ENCODE measurements at places on chromosomes 3 and 15. TPM values are rescaled to one million over a fixed set of nuclear protein-coding genes. Genes with fewer than 3 reads are reported as not detected.

DNA sequence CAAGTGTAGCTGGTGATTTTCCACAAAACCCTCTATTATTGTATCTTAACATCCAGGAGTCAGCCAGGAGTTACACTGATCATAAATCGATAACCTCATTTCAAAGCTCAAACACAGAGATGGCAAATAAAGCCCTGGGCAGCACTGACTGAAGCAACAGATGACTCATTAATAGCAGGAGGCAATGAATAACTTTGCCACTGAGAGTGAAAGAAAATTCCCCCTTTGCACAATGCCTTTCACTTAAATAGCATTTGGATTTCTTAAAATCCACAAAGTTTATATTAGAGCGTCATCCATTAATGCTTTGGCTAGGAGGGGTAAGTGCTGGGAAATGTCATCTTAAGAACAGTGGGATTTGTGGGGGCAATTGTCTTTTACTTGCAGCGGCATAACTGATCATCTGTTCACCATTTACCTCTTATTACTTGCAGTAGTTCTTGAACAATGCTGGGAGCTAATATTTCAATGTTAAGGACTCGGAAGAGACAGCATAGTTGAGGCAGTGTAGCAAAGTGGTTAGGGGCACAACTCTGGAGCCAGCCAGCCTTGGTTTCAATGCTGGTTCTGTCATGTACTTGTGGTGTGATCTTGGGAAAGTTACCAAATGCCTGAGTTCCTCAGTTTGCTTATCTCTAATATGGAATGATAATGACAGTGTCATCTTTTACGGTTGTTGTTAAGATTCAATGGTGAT lies 630.4 kb upstream of the TBL1XR1 start:
- no peak for DNase-seq

DNA sequence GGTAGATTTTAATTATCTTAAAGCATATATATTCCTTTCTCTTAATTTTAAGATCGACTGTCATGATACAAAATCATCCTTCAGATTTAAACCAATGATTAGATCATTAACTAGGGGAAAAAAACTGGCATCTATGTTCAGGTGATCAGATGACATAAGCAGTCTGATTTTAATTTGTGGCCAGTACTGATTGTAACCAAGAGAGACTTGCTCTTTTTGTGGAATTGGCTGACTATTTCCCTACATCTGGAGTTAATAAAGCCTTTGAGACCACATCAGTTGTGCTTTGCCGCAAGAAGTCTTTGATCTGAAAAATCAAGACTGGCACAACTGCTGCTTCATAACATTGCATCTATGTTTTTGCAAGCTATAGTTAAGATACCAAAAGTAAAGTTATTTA lies 148.4 kb upstream of the CGNL1 start:
- no peak for DNase-seq

The SELENOS gene
- total RNA-seq: 68.3 TPM

GRCh38 chr3:182668974-182669373 lies 124.3 kb upstream of the ATP11B start:
- DNase-seq: no peak

- peak; percentile 87 for DNase-seq
Measured at GRCh38 chr15:31338879-31339557, 12.4 kb downstream of the KLF13 start.

DNA sequence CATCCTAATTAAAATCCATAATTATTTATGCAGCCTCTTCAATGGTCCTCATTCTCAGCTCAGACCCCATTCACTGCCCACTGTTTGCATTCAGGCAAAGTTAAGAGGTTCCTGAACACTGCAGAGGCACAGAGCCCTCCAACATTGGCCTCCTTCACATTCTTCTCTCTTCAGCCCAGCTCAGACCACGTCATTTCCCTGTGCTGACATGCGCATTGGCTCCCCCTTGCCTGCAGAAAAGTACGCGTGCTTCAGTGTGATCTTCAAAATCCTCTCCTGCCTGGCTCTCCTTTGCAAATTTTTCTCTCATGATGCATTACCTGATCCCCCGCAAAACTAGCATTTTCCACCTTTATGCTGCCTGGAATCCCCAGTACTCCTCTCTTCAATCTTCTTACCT lies 552.3 kb downstream of the NTRK3 start:
- DNase-seq: no peak

The ANKUB1 gene
- total RNA-seq: not detected

- DNase-seq: no peak
Measured at GRCh38 chr3:14151471-14152083, 26.7 kb downstream of the TMEM43 start.

The POTEB3 gene
- not detected for total RNA-seq

DNA sequence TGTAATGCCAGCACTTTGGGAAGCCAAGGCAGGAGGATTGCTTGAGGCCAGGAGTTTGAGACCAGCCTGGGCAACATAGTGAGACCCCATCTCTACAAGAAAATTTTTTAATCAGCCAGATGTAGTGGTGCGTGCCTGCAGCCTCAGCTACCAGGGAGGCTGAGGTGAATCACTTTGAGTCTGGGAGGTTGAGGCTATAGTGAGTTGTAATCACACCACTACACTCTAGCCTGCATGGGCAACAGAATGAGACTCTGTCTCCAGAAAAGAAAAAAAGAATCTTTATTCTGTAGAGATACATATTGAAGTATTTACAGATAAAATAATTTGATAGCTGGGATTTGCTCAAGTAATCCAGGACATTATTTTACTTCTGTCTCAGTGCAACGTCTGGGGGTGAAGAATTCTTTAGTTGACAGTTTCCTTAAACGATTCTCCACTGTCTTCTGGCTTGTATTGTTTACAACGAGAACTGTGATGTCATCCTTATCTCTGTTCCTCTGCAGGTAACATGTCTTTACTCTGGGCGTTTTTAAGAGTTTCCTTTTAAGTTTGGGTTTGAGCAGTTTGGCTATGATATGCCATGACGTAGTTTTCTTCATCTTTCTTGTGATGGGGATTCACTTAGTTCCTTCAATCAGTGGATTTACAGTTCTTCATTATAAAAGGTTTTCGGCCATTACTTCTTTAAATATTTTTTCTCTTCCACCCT lies 26.3 kb downstream of the KPNA1 start:
- no peak for DNase-seq

DNA sequence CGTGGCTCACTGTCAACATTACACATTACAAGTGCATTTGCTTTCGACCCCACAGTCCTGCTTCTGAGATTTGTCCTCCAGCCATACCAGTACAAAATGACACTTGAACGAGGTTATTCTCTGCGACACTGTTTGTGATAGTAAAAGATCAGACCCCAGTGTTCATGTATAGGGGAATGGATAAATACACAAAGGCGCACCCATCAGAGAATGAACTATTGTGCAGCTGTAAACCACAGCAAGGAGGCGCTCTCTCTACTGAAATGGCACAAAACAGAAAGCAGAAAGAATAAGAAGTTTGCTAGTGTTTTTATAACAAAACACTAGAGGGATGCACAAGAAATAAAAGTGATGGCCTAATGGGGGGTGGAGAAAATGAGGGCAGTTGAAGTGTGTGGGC lies 4.9 kb upstream of the CHSY1 start:
- DNase-seq: no peak

DNA sequence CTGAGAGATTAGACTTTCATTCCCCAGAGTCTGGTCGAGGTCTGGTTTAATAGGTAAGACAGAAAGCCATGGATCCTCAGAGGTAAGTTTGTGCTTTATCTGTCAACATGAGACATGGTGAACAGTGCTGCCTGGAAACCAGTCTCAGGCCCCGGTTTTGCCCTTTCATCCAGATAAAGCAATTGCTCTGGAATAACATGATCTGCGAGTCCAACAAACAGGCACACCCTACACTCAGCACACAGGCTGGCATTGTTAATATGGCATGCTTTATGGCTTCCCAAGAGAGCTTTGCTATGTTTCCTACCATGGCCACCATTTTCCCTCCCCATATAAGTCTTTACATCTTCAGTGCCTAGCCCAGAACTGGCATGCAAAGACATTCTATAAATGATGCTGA lies 30.1 kb upstream of the MNS1 start:
- no peak for DNase-seq

DNA sequence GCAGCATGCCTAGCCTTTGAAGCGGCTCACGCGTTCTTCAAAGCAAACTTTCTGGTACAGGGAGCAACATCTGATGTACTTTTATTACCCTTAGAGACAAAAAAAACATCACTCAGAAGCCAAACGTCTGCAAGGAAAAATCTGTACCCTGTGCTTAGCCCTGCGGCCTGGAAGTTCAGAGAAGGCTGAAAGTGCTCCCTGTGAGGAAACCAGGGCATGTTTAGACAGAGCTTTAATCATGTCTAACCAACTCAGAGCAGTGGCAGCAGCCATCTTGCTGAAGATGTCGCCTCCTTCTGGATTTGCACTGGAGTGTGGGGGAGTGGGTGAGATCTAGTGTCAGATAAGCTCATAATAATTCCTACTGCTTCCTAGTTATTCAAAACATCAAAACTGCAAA lies 170.4 kb downstream of the P3H2 start:
- DNase-seq: no peak

DNA sequence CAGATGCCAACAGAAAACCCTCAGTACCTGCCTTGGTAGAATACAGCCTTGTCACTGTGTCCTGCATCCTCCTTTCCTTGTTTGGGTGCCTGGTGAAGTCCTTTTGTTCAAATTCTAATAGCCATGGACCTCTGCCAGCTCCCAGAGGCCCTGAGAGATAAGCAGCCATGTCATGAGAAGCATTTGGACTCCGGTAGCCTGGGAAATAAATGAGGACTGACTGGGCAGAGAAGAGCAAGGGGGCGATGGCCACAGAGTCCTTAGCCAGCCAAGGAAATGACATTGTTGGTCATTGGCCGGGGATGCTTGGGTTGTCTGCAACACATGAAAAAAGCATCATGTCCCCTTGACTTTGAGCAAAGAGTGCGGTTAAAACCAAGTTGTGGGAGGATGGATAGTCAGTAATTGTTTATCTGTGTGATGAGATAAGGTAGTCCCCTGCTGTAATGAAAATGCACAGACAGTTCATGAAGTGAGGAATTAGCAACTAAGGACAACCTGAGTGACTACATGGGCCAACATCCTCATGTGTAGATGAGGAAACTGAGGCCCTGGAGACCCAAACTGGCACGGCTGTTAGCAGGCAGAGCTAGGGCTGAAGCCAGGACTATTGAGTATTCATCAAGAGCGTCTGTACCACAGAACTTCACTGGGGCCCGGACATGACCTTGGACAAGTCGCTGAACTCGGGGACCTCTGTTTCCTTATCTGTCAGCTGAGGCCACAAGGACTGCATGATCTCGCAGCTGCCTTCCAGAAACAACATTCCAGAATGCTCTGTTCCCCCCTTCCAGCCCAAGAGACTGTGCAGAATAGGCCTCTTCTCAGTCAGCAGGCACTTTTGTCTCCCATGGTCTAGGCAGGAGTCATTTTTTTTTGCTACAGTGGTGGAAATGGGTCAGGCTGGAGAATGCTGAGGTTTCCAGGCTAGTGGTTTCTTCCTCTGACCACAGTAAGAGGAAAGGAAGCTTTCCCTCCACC lies 90.5 kb upstream of the CTDSPL start:
- no peak for DNase-seq

- DNase-seq: peak; percentile 25
Measured at GRCh38 chr15:31489281-31489680, 162.6 kb downstream of the KLF13 start.

The CNTN4 gene
- not detected for total RNA-seq

The ECE2 gene
- not detected for total RNA-seq

The CYB561D2 gene
- 36.9 TPM for total RNA-seq

- DNase-seq: no peak
Measured at GRCh38 chr15:74619916-74620635, 4.4 kb downstream of the CLK3 start.

DNA sequence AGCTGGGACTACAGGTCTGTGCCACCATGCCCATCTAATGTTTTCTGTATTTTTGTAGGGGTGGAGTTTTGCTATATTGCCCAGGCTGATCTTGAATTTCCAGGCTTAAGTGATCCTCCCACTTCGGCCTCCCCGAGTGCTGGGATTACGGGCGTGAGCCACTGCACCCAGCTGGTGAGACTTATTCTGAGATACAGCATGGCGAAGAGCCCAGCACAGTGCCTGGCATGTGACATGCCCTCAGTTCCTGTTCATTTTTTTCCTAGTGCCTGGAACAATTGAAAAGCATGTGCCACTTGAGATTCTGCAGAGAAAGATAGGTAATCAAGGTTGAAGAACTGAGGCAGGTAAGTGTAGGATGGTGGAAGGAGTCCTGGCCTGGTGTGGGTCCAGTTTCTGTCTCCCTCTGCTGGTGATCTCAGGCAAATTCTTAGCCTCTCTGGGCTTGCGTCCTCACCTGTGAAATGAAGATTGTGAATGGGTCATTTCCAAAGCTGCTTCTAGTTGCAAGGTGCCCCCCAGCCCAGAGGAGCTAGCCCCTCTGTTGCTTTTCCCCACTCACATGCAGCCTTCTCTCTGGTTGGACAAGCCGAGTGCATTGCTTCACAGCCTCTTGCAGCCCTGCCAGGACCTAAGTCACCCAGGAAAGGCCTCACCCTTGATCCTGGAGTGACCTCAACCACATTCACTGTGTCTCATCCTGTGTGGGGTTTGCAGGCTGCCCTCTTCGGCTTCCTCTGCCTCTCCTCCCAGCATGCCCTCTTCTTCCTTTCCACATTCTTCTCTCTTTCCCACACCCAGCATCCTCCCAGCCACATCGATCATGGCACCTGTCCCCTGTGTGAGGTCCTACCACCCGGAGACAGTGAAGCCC lies 4.3 kb upstream of the RHCG start:
- no peak for DNase-seq

The ACSBG1 gene
- 0.31 TPM for total RNA-seq

DNA sequence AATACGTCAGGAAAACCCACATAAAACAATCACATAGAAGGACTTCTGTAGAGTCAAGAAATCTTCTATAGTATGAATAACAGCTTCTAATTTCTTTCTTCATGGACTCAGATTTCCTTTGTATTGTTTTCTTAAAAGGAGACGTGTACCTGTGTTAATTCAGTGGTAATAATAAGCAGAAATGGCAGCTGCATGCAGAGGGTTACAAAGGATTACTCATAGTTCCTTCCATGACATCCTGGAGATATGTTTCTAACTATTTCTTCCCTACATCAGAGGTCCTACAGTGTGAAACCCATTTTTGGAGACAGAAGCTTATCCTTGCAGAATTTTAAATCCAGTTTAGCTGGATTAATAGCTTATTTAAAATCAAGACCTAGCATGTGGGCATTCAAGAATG lies 36.1 kb downstream of the FBXL22 start:
- no peak for DNase-seq

The TEX55 gene
- total RNA-seq: not detected

DNA sequence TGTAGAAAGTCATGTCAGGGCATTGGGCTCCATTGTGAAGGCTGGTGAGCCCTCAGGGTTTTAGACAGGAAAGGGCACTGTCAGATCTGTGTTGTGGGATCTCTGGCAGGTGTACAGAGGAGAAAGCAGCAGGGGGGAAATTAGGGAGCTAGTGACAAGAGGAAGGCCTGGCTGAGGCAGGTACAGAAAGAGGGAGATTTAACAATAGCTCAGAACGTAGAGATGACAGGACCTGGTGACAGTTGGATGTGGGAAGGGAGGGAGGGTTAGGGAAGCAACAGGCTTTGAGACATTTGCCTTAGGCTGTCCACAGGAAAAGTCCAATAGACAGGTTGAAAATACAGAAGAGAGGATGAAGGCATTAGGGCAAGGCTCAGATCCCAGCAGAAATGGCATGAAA lies 288.1 kb downstream of the EPHB1 start:
- DNase-seq: no peak

Data from natural killer cell treated with Interleukin-12 subunit alpha and Interleukin-12 subunit beta and Interleukin-15 and Interleukin-18, amount 100 ng/mL, for 72 hours (primary cell).